ENCODE measurements at places on chromosomes 7 and 10.

GRCh38 chr10:44894691-44895090, 16.4 kb upstream of the TMEM72 start:
- no peak for DNase-seq

GRCh38 chr10:35979116-35979515, 337.0 kb upstream of the FZD8 start:
- DNase-seq, result no peak

DNA sequence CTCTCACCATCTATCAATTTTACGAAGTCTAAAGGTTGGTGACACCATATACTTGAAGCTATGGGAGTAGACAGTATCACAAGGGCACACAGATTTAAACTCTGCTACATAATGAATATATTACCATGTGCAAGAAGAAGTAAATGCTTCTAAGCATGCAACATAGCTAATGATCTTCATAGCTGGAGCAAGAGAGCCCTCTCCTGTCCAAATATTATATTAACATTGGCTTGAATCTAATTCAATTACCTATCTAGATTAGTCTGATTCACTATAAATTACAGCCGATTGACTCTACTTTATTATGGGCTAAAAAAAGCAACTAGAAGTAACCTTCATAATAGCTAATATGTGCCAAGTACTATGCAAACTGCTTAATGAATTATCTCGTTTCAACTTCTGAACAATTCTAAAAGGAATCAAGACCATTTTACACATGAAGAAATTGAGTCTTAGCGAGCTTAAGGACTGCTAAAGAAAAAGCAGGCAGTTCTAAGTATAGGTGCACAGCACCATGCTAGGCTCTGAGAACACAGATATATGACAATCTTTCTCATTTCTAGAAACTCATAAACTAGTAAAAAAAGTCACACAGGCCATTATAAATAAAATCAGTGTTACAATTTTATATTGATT, 21.9 kb downstream of the FRA10AC1 start:
- DNase-seq, result no peak

DNA sequence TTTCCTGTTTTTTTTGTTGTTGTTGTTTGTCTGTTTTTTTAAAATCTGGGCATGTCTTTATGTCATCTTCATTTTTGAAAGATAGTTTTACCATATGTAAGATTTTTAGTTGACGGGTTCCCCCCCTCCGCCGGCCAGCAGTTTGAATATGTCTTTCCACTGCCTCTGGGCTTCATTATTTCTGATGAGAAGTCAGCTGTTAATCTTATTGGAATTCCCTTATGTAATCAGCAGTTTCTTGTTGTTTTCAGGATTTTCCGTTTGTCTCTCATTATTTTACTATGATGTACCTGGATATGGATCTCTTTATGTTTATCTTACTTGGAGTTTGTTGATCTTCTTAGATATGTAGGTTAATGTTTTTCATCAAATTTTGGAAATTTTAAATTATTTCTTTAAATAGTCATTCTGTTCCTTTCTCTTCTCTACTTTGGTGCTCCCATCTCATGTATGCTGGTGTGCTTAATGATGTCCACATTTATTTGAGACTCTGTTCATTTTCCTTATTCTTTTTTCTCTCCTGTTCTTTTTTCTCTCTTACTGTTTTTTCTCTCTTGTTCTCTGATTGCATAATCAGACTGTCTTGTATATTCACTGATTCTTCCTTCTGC, 9.7 kb downstream of the EXOC6 start:
- DNase-seq, result no peak

GRCh38 chr7:11135573-11135972, 161.9 kb downstream of the PHF14 start:
- DNase-seq, result no peak

- DNase-seq, result no peak
Observed at GRCh38 chr7:29341156-29341555, 146.6 kb downstream of the CHN2 start.

DNA sequence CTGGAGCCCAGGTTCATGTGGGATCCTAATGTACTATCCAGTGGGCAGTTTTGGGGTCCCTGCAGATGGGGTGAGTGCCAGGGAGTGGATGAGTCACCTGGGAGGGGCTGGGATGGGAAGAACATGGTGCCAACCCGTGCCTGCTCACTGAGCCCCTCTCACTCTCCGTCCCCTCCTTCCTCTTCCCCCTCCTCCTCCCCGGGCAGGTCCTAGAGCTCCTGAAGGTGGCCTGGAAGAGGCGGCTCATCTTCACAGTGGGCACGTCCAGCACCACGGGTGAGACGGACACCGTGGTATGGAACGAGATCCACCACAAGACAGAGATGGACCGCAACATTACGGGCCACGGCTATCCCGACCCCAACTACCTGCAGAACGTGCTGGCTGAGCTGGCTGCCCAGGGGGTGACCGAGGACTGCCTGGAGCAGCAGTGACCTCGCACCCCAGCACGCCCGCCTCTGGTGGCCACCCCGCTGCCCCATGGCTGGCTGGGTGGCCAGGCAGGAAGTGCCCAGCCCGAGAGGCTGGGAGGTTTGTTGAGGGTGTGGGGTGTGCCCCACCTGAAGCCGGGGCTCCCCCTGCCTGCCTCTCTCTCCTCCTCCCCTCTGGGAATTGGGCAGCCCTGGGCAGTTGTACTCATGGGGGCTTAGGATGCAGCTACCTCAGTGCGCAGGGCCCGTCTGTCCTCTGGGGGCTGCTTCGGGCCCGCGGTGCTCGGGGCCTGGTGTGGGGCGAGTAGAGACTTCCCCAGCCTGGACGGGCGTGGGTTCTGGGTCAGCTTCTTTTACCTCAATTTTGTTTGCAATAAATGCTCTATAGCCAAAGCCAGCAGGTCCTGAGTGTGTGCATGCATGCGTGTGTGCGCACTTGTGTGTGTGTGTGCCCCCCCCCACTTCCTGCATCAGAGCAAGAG, 4.9 kb upstream of the UPK3B start:
- no peak for DNase-seq

DNA sequence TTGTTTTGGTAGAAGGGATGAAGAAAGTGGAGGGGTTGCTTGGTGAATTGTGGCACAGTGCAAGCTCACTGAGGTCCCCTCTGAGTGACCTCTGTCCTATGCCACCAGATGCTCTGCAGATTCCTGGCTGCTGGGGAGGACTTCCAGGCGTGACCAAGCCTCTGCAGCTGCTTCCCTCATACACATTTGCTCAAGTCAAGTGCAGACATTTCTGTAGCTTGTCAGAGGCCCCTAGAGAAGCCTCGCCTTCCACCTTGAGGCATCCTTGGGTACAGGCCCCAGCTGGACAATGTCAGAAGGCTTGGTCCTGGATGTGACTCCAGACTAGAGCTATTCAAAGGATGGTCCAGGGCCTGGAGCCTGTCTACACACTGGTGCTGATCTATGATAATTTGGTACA, 464.2 kb downstream of the PLXNA4 start:
- DNase-seq, result no peak

- no peak for DNase-seq
Observed at GRCh38 chr10:128046953-128047290, 79.3 kb downstream of the MKI67 start.

- DNase-seq, result no peak
Observed at GRCh38 chr10:47060356-47060755, 149.1 kb downstream of the PTPN20 start.

GRCh38 chr7:12002428-12002827, 170.4 kb upstream of the THSD7A start:
- DNase-seq, result no peak

GRCh38 chr7:97116308-97116707, 1.2 kb upstream of the SDHAF3 start:
- no peak for DNase-seq

DNA sequence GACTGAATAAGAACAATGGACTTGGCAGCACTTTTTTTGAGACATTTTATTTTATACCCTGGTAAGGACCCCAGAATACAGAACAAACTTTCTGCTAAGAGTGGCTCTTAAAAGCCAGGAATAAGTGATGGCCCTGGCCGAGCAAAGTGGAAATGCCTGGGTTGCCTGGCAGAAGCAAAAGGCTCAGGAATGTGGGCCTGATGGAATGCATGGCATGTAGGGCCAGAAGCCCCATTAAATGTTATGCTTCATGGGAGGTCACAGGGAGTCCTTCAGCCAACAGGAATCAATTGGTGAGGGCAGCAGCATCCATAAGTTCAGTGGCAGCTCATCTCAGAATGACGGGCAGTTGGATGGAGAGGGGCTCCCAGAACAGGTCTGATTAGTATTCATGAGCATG, 301.5 kb upstream of the CACNA2D1 start:
- DNase-seq, result no peak

DNA sequence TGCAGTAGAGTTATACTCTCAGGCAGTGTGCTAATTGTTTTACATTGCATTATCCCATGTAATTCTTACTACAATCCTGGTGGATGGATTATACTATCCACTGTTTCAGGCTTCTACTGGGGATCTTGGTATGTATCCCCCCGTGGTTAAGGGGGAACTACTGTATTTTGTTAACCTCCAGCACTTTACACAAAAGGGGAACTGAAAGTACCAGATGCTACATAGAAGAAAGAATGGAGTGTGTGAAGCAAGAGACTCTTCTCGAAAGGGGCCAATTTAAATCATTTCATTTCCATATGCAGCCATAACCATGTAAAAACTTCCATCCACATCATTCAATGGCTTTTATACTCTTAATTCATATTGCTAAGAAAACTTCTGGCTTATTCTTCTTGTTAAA, 69.4 kb downstream of the C1GALT1 start:
- DNase-seq, result no peak

DNA sequence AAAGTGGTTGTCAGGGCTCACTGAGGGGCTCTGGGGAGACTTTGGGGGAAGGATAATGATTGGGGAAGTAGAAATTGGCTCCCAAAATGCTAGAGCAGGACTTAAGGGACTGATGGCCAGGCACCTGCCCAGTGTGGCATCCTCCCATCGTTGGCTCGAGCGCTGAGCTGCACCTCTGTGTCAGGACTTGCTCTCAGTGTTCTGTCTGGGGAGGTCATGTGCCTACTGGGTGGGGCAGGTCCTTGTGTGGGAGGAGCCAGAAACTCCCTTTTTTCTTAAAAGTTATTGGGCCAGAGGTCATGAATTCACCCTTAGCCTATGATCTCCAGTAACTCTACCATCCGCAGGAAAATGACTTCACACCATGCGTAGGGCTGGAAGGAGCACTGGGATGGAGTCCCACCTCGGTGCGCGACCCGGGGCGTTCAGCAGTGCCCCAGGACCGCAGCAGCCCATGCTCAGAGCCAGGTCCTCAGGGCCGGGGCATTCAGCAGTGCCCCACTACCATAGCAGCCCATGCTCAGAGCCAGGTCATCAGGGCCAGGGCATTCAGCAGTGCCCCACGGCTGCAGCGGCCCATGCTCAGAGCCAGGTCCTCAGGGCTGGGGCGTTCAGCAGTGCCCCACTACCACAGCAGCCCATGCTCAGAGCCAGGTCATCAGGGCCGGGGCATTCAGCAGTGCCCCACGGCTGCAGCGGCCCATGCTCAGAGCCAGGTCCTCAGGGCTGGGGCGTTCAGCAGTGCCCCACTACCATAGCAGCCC, 221.9 kb downstream of the EBF3 start:
- DNase-seq, result no peak

GRCh38 chr10:103713676-103714075, 141.7 kb downstream of the SH3PXD2A start:
- DNase-seq, result no peak

DNA sequence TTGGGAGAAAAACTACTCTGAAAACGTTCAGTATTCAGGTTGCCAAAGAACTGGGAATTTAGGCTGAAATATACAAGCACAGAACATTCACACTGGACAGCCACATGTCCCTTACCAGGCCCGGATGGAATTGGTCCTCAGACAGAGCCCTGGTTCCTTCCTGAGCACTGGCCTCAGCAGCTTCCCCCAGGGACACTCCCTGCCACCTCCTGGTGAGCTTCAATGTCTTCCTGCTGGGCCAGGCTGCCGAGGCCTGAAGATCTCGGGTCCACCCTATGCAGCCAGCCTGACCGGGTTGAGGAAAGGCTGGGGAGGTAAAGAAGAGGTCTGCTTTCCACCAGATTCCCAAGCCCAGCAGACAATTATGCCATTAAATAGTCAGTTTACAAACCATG, 24.8 kb downstream of the LEP start:
- DNase-seq, result no peak

- DNase-seq, result no peak
Observed at GRCh38 chr10:3372281-3372680, 199.7 kb upstream of the PITRM1 start.

GRCh38 chr10:51188008-51188407, 113.7 kb downstream of the PRKG1 start:
- no peak for DNase-seq

DNA sequence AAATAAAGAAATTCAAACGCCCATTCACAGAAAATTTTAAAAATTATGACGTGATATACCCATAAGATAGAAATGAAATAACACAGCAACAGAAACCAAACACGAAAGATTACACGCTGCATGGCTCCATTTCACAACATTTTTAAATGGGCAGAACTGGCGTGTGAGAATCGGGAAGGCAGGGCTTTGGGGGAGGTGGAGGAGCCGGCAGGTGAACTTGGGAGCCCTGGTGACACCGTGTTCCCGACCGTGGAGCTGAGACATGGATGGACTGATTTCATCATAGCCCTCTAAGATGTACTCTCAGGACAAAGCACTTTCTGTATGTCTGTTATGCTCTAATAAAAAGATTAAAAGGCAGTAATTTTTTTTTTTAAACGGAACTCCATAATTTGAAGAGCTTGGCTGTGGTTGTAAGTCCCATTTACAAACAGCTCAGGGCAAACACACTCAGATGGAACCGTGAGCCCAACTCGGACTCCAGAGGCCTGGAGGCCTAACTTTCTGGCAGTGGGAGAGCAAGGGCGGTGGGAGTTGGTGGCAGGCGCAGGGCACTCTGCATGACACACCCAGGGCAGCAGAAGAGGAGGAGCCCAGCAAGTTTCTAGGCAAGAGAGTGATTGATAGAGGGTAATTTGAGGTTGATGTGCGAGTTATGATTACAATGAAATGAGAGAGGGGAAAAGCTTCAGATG, 203.4 kb downstream of the MAD1L1 start:
- DNase-seq, result no peak

DNA sequence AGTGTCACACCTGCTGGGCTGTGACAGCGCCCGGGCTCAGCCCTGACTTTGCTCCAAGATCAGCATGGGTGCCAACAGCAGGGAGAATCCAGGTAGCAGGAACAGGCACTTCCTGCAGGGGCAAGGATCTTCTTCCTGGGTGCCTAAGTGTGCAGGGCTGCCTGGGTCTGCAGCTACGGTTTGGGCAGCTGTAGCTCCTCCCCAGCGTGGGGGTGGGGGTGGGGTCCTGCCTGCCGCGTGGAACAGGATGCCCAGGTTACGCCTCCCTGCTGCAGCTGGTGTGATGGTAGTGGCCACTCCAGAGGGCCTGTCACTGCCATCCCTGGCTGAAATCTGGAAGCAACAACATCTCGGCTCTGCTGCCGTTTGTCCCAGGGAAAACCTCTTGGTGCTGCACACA, 269.3 kb downstream of the DNAJB6 start:
- no peak for DNase-seq

DNA sequence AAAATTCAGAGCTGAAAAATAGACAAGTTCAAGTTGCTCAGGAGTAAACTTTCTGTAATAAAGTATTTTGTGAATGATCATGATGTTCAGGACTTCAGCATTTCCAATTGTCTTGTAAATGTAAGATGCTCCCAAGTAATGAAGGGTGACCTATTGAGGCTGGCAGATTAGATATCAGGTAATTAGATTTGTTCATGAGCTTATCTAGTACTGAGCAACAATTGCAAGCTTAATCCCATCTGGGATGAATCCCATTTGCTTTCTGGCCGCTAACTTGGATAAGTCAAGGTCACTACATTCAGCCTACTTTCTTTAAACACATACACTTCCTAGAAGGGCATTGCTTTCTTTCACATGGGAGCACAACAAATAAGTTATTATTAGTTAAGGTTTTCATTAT, 82.4 kb upstream of the ITGB1 start:
- DNase-seq, result no peak

GRCh38 chr10:74018241-74018640, 20.3 kb downstream of the VCL start:
- DNase-seq, result no peak
